ENCODE measurements at places on chromosomes 11 and 22.

GRCh38 chr11:76361776-76362175, 19.2 kb downstream of the THAP12 start:
- no peak for DNase-seq

- DNase-seq = no peak
Measured at GRCh38 chr11:44840085-44840478, 110.6 kb downstream of the TP53I11 start.

DNA sequence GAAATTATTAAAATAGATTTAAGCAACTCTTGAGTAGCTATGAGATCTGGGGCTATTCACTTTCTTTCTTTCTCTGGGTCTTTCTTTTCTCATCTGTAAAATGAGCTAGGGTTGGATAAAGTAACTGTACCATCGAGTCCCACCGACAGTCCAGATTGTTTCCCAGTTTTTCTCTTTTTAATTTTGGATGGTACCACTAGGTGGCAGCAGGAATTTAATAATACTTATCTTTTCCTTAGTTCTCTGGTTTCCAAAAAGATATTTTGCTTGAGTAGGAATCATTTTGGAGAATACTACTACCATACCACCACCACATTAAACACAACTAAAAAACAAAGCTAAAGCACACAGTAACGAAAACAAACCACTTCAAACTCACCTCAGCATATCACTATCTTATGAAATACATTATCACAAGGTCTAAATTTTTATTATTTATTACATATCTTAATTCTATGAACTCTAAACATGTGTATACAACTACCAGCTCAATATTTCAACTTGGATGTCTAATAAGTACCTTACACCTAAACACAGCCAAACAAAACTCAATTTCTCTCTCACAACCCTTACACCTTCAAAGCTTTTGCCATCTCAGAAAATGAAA, 584.0 kb downstream of the KCNA4 start:
- DNase-seq = peak; percentile 5

- no peak for DNase-seq
Measured at GRCh38 chr11:79520086-79520485, 79.3 kb upstream of the TENM4 start.

DNA sequence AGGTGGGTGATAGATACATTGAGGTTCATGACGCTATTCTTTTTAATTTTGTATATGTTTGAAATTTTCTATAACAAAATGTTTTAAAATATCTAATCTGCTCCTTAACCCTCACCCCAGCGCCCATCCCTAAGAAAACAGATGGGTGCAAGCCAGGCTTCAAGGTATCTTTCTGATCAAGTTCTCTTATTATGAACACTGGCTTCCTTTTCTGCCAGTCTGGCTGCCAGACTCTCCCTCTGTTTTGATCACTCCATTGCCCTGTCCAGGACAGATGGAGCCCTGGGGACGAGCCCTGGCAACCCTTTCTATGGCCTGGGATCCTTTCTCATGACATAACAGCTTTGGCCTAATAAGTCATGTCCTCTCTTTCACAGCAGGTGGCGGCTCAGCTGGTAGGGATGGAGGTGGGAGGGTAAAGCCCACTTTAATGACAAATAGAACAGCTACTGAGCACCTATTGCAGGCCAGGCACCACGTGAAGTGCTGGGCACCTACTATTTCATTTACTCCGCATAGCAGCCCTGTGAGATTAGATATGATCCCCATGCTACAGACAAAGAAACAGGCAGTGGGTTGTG, 38.4 kb downstream of the DRD2 start:
- no peak for DNase-seq

DNA sequence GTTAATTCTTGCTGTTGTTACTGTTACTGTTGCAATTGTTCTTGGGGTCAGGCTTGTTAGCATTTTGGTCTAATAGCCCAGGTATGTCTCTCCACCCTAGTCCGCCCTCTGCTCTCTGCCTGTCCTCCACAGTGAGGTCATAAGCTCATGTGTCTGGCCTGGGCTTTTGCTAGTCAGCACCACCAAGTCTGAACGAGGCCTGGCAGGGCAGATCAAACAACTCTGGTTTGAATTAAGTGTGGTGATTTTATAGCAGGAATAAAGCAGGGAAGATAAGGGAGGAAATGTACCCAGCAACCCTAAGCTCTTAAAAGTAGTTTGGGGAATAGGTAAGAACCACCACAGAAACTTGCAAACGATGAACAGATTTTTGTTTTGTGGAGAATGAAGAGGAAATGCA, 98.7 kb downstream of the ABTB2 start:
- DNase-seq = no peak

DNA sequence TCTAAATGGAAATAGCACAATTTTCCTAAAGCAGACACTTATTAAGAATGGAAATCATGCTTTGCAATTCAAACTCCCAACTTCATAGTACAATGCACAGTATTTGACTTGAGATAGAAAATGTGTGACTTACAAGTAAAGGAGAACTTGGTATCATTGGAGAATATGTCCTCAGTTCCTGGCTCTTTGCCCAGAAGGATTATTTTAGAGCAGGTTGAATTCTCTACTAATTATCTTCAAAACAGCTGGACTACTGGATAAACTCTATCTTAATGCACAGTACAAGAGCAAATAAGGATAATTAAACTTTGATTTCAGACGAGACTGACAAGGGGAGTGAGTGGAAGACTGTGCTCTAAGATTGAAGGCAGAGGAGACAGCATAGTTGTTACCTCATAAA, 839.4 kb downstream of the OPCML start:
- DNase-seq = no peak

DNA sequence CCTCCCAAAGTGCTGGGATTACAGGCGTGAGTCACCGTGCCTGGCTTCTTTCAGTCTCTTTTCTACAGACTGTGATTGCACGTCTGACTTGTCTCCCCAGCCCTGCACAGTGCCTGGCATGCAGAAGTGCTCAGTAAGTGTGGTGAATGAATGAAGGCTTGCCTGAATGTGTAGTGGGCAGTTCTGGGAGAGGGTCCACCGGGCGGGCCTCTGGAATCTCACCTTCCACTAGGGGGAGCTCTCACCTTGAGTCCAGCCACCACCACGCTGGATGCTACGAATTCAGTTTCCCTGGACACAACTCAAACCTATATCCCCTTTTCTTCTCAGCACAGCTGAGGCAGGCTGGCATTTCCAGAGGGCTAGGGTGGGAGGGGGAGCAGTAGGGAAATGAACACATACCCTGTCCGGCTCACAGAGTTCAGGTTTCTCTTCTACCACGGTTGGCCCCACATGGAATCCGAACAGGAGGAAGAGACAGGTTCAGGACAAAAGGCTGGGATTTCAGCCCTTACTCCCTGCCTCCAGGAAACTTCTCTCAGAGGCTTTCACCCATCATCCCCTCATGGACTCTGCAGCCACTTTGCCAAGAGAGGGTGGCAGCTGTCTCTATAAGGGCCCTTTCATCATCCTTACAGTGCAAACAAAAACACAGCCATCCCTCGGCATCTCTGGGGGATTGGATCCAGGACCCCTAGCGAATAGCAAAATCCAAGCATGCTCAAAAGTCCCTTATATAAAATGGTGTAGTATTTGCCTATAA, 86.8 kb downstream of the NECTIN1 start:
- DNase-seq = peak; percentile 19

DNA sequence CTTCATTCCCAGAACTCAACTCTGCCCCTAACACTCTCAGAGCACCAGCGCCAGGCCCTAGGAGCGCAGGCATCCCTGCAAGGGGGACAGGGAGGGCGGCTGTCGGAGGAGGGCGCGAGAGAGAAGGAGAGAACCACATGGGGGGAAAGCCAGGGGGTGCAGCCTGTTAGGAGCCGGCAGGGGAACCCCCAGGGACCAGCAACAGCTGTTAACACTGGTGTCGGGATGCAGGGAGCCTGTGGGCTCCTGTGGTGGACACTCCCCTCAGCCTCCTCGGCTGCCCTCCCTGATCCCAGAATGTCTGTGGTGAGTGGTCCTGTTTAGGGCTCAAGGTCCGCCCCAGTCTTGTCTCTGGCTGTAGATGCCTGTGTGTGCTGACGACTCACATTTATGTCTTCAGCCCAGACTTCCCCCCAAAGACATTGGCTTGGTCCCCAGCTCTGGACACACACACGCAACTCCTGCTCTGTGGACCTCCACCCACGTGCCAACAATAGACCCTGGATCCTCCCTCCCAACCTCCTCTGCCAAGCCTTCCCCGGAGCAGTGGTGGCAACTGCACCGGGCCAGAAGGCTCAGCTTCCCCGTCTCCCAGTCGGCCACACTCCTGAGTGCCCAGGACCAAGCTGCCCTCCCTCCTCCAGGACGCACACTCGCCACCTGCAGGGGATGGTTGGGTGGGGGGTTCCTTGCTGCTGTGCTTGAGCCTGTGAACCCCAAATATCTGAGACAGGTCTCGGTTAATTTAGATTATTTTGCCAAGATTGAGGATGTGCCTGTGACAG, 817 bp upstream of the IFITM5 start:
- DNase-seq = no peak

- no peak for DNase-seq
Measured at GRCh38 chr11:130315354-130315970, 745 bp upstream of the ZBTB44 start.

DNA sequence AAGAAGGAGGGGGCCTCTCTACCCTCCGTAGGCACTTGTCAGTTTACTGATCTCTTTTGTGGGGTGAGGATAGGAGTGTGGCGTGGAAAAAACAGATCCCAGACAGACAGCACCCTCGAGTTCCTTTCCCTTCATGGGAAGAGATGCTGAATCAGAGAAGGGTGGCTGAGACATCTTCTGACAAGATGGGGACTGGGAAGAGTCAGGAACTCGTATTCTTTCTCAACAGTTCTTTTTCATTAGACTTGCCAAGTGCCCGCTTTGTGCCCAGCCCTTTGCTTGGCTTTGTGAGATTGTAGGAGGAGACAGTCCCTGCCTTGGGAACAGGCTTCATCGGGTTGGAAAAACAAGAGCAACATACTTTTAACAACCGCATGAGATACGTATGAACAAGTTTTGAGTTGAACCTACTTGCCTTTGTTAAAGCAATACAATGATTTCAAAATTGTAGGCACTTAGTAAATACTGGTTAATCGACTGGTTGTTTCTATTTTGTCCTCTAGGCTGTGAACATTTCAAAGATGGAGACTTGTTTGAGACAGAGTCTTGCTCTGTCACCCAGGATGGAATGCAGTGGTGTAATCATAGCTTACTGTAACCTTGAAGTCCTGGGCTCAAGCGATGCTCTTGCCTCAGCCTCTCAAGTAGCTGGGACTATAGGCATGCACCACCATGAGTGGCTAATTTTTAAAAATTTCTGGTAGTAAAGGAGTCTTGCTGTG, 1.1 kb downstream of the RRM1 start:
- DNase-seq = peak; percentile 29

GRCh38 chr22:43823911-43824665, 12.0 kb upstream of the EFCAB6 start:
- no peak for DNase-seq

GRCh38 chr11:93573184-93573583, 30.0 kb upstream of the SMCO4 start:
- DNase-seq = peak; percentile 80

DNA sequence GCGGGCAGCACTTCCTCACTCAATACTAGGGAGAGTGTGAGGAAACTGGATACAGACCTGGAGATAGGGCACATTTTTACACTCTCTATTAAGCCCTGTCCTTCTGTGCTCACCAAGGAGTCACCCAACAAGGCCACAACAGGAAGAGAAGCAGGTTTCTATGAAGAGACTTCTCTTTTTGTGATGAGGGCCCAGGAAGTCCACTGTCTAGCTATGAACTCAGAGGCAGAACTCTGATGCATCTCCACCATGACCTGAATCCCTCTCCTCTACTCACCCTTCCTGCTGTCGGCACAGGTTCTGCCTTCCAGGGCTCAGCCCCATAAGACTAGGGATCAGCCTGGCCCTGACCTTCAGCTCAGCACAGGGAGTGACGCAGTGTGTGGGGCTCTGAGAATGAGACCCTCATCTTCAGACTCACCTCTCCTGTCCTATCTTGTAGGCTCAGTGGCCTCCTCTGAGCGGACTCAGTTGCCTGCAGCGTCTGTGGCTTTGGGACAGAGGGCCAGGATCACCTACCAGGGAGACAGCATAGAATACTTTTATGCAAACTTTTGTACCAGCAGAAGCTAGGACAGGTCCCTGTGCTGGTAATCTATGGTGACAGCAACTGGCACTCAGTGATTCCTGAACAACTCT, 49.3 kb upstream of the IGLL5 start:
- peak; percentile 13 for DNase-seq

DNA sequence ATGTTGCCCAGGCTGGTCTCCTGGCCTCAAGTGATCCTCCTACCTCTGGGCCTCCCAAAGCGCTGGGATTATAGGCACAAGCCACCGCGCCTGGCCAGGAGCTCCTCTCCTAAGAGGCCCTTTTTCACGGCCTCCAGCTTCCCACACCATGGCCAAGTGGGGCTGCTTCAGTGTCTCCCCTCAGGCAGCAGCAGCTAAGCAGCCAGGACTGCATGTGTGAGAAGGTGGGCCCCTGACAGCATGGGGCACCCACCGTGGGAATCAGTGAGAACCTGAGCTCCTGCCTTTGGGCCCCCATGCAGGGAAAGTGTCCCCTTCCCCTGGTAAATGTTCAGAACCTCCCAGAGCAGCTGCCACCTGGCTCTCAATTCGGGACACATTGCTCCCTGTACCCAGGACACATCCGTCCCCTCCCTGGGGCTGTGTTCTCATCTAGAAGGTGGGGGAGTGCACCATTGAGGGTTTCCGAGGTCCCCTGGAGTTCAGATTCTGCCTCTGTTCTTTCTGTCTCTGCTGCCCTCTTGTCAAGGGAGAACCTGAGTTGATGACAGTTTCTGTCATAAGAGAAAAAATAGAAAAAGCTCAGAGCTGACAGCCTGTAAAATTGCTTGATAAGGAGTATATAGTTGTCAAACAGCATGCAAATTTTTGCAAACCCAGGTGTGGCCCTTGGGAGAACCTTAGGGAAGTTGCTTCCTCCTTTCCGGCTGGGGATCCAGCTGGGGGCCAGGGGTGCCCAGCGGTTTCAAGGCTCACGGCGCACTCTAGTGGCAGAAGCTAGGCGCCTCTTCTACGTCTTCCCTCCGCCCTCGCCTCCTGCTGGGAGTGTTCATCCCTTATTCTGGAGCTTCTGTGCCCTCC, 29.7 kb downstream of the FAM83F start:
- peak; percentile 54 for DNase-seq

DNA sequence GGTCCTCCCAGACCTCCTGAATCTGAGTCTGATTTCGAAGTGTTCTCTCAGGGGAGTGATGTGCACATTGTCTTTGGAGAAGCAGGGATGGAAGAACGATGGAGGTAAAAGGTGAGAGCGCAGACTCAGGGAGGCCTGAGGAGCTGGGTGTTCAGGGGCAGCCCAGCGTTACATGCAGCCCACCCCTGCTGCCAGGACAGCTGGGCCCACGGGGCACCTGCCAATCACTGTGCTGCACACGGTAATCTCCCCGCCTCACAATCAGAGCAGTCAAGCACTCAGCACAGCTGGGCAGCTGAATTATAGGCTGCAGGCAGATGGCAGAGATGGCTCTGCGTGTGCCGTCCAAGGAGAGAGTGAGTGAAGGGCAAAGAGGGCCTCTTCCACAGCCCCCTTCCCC, 17.9 kb upstream of the HTR3A start:
- no peak for DNase-seq
